ENCODE measurements at places on chromosomes 5 and 9.

DNA sequence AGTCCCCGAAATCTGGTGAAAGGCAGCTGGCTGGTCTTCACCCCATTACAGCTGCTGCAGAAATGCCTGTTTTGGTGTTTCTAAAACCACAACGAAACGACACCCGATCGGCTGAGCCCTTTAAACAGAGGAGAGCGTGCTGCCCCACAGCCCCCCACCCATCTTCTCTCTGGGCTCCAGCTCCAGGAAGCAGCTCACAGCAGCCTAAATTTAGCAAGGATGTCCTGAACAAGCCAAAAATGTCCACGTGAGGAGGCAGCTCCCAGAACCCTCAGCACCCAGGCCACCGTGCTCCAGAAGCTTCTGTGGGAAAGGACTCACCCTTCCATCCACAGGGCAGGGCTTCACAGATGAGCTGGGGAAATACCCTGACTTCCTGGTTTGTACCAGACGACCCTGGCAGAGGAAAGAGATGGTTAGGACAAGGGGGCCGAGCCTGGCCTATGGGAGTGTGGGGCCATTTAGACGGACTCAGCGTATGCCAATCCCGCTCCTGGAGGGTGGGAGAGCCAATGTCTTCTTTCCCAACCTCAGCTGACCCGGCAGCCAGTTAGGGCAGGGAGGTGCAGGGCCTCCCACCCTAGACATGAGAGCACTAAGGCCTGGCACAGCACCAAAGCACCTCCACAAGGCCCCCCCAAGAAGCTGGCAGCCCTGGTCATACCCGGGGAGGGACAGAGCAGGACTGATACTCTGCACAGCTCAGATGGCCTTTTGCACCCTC, 39.1 kb upstream of the SARDH start:
- DNase-seq: no peak

- no peak for DNase-seq
These were observed 25.1 kb downstream of the NANS start for GRCh38 chr9:98081477-98082219.

GRCh38 chr9:120477534-120478001, 102.4 kb downstream of the CDK5RAP2 start:
- peak; percentile 58 for DNase-seq

GRCh38 chr5:77993141-77993854, 217.2 kb upstream of the TBCA start:
- DNase-seq: no peak

DNA sequence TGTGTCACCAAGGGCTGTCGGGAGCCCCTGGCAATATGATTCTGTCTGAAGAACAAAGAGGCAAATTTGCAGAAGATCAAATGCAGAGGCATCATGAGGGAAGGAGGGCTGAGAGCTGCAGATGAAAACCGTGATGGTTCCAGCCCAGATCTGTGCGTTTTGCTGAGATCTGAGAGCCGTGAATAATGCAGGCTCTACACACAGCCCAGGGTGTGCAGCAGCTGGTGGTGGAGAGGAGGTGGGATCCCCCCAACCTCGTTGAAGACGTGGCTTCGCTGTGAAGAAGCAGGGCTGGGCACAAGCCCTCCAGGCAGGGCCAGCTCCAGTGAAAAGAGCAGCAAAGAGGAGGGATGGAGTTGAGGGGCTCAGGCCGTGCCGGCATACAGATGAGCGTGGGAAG, 75.5 kb downstream of the TSPAN17 start:
- no peak for DNase-seq

- DNase-seq: no peak
These were observed 7.8 kb upstream of the RIGI start for GRCh38 chr9:32533816-32534215.

- DNase-seq: no peak
These were observed 51.9 kb downstream of the TGFBI start for GRCh38 chr5:136080483-136081216.

DNA sequence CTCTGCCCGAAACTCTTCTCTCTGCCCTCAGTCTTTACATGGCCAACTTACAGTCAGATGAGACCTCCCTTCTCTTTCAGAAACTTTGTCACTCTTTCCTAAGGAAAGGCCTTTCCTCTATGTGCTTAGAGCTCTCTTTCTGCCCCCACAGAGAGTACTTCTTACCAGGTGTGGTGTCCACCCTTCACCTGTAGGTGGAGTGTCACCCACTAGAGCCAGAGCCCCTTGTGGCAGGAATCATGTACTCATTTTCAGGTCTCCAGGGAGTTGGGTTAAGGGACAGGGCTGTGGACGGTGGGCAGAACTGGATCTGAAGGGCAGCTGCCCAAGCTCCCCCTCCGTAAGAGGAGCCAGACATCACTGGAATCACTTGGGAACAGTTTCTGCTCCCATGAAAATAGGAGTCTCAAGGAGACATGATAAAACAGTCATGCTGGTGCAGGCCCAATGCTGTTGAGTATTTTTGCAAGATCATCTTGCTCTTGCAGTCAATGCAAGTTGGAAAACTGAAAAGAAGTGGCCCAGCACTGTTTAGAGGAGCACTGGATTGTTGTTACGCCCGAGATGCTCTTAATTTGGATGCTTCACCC, 436.7 kb downstream of the ZSWIM6 start:
- DNase-seq: peak; percentile 57

DNA sequence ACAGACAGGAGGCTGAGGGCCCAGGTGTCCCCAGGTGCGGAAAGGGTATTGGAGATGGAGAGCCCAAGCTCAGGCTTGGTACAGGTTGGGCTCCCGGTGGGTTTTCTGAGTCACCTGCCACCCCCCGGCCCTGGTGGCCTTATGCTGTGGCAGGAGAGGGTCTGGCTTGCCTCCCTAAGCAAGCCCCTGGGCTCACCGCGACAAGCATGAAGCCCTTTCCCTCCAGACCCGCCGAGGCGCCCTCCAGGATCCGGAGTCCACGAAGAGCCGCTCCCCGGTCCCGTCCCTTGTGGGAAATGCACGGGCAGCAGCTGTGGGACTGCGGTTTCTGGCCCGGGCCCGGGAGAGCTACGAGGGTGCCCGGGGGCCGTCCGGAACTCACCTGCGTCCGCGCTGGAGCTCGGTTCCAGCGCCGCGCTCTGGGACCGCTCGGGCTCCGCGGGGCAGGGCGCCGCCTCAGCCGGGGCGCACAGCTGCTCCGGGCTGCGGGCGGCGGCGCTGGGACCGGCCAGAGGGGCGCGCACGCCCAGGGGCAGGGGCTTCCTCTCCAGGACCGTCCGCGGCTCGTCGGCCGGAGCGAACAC, 757 bp downstream of the SAPCD2 start:
- DNase-seq: peak; percentile 33

GRCh38 chr5:16312785-16313184, 133.2 kb upstream of the MARCHF11 start:
- DNase-seq: no peak

DNA sequence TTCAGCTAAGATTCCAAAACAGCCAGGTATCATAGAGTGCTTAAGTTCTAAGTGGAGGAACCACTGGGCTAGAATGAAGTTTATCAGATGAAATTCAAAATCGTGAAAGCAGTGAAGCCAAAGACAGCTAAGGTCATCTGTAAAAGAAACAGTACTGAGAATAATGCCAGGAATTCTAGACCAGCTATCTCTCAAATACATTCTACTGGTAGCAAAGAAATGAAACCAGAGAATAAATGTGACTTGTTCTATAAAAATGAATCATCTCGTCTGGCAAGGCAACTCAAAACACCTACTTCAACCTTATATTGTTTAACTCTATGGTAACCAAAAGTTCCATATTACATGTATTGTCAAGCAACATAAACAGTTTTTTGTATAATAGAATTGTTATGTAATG, 51.3 kb upstream of the RGMB start:
- DNase-seq: no peak

DNA sequence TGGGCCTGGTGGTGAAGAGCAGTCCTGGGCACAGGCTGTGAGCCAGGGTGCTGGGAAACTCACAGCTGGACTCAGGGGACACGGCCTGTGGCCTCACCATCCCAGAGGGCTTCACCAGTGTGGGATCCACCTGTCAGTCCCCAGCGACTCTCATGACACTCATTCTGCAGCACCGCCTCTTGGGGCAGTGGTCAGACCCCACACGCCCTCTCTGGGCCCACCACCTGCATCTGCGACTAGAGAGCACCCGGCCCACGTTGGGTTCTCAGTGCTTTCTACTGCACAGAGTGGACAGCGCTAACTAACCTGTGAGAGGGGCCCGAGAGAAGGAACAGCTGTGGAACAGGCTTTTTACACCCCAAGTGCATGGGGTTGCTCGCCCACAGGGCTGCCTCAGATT, 45.8 kb upstream of the GARNL3 start:
- no peak for DNase-seq

DNA sequence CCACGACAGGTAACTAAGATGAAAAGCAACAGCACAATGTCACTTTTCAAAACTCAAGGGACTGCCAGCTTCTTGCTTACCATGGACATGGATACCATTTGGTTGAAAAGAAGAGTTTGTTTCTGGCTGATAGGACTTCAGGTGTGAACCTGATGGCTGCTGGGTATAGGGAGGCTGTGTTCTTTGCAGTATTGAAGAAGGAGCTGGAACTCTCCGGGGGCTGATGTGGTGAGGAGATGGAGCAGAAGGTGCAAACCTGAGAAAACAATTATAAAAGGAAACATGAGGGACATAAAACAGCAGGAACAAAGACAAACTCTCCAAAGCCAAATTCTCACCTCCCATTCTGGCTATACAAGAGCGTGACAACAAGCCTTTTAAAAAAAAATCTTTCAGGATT, 330.1 kb upstream of the RFX3 start:
- DNase-seq: no peak

GRCh38 chr9:99264070-99264680, 42.1 kb downstream of the SEC61B start:
- peak; percentile 48 for DNase-seq

DNA sequence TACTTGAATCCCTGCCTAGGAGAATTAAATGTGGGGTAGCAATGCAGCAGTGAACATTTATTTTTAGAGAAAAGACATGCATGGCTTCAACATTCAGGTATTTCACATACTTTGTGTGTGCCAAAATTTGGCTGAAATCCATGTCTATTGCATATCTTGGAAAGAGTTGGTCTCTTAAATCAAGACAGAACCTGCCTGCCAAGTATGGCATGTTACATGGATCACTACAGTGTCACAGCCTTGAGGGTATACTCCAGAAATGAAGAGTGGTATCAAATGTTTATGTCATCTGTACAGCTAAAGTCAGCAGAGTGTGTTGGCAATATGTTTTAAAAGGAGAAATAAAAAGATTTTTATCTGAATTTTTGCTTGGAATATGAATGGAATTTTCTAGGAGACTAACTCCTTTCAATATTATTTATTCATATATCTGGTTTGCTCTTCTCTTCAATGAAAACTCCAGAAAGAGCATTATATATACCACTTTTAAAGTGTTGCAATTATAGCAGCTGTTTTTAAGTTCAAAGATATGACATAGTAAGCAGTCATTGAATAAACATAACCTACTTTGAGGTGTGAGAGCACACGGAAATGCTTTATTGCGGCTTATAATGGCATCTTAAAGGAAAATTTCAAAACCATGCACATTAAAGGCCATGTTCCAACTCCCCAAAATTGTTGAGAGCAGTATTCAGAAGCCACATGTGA, 95.4 kb upstream of the MINAR2 start:
- DNase-seq: no peak

Measured in BE2C (cell line).